Mammary epithelial cell (primary cell): ENCODE measurements at places on chromosomes 1 and 21. TPM values are rescaled to one million over a fixed set of nuclear protein-coding genes. Genes with fewer than 3 reads are reported as not detected.

DNA sequence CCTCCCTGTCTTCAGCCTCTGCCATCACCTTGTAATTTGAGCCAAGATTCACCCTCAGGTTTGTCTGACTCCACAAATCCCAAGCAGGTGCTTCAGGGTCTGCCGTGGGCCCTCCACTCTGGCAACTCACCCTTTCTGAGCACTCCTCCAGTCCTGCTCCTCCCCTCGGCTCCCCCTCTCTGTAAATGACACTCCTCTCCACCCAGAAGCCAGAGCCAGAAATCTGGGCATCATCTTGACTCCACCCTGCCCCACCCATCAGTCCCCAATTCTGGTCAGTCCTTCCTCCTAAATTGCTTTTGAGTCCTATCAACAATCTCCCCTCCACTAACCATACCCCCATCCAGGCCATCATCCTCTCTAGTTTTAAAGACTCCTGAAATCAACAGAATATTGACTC is 40.5 kb downstream of the RCSD1 start:
- no peak for DNase-seq

DNA sequence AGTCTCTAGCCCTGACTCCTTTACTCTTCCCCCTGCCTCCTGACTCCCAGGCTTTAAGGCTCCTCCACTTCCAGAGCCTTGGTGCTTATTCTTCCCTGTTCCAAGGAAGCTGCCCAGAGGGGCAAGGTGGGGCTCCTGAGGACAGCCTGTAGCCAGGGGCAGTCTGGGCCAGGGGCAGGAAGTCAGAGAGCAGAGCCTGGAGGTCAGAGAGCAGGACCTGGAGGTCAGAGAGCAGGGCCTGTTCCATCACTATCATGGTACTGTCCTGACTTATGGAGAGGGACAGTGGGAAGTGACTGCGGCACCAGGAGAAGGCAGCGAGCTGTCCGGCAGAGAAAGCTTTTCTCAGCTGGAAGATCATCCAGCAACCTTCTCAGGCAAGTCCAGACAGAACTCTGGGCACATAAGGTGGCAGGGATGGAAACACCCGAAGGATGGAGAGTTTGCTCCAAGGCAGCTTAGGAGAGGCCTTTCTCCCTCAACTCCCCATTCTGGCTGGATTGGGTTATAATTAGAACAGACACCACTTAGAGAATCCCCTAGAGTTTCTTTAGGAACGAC is 25.0 kb downstream of the PLXNA2 start:
- DNase-seq = peak; percentile 87

DNA sequence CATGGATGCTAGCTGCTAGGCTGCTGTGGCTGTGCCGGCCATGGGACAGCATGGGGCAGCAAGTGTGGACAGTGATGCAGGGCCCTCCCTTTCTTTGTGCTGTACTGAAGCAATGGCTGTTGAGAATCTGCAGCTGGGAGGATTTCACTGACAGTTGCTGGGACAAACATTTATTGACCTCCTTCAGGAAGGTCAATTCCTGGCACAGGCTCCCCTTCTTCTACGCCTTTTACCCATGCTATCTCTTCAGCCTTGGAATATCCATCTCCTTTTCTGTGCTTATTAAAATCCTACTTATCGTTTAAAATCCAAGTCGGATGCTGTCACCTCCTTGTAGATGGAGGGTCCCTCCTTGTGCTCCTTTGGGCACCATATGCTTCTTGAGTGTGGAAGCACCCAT is 213.1 kb upstream of the USP24 start:
- DNase-seq = no peak

GRCh38 chr1:67634396-67634935 is 50.5 kb upstream of the GADD45A start:
- no peak for DNase-seq

GRCh38 chr1:29736582-29737188 is 500.4 kb downstream of the PTPRU start:
- peak; percentile 24 for DNase-seq

DNA sequence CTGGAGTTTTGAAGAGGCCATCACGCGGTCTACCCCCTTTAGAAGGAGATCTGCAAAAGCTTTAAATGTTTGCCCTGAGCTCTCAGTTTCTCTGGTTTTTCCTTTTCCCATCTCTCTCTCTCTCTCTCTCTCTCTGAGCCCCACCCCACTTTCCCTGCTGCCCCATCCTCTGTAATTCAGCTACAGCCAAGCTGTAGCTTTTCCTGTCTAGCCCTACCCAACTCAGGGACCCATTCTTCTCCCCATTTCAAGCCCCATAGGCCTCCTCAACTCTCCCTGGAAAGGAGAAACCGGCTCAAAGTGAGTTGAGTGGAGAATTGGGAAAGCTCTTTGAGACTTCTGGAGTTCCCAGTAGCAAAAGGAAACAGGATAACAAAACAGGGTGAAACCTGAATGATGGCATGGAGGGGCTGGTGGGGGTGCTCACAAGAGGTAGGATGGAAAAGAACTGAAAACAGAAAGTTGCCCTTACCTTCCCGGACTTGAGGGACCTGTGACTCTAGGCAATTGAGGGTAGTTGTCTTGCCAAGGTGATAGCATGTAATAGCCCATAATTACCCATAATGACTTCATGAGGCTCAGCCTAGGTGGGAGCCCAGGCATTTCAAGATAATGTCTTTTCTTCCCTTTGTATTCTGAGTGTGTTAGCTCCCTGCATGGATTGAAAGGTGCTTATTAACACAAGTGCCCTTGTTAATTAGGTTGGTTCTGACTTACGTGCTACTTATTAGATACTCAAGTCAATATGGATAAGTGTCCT is 84.9 kb downstream of the SLC16A1 start:
- DNase-seq = no peak

DNA sequence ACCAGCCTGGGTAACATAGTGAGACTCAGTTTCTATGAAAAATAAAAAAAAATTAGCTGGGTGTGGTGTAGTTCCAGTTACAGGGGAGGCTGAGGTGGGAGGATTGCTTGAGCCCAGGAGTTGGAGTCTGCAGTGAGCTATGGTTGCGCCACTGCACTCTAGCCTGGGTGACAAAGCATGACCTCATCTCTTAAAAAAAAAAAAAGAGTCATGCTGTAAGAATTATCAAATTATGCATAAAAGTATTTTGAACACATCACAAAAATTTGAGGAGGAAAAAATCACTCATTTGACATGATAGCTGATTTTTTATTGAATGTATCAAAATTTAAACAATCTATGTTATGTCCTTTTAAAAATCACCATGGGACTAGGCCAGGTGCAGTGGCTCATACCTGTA is 17.8 kb downstream of the CCDC30 start:
- no peak for DNase-seq

FAM229A gene
- 6.4 and 9.1 TPM in 2 replicates for total RNA-seq

ATAD3B gene
- total RNA-seq = 13.3 TPM

PGBD5 gene
- total RNA-seq = 0.67 TPM

SLC9C2 gene
- not detected for total RNA-seq

UBE2U gene
- not detected for total RNA-seq

S100A9 gene
- total RNA-seq = 342 and 606 TPM in 2 replicates

USH2A gene
- total RNA-seq = not detected
